Left renal cortex interstitium (tissue), 4 donors: ENCODE measurements at places on chromosomes 13 and 19.

DNA sequence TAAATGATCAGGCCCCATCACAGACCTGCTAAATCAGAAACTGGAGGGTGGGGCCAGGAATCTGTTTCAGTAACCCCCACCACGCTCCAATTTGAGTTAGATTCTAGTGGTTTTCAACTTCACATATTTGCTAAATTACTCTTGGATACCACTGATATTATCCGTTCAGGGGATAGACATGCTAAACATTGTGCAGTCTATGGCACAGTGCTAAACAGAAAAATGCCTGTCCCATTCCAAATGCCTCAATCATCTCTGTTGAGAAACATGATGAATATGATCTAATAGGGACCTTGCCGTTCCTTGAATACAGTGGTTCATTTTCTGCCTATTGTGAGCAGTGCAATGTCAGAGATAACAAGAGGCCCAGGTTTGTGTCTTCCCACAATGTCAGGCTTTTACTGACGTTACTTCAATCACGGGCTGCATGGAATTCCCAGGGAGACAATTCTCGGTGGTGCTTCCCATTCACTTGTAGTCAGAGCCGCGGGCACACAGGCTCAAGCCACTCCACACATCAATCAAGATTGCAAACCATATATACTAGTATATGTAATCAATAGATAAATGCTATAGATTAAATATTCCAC is 52.7 kb downstream of the MYO16 start:
- DNase-seq, result no peak

GRCh38 chr13:71626421-71627117 is 240.4 kb downstream of the DACH1 start:
- DNase-seq, result no peak

- no peak for DNase-seq
Measured at GRCh38 chr13:35471706-35472322, 4.7 kb downstream of the MAB21L1 start.

GRCh38 chr13:110323172-110323891 is 16.2 kb downstream of the COL4A2 start:
- DNase-seq, result no peak

- DNase-seq, result no peak
Measured at GRCh38 chr13:64186503-64187250, 2771.0 kb upstream of the PCDH20 start.

- no peak for DNase-seq
Measured at GRCh38 chr13:87666831-87667230, 4.3 kb upstream of the SLITRK5 start.

- DNase-seq, result no peak
Measured at GRCh38 chr19:13334801-13335481, 171.3 kb downstream of the CACNA1A start.

GRCh38 chr13:107208889-107209288 is 641.0 kb upstream of the ARGLU1 start:
- DNase-seq, result no peak

GRCh38 chr13:80946008-80946802 is 605.3 kb upstream of the SPRY2 start:
- DNase-seq, result no peak

DNA sequence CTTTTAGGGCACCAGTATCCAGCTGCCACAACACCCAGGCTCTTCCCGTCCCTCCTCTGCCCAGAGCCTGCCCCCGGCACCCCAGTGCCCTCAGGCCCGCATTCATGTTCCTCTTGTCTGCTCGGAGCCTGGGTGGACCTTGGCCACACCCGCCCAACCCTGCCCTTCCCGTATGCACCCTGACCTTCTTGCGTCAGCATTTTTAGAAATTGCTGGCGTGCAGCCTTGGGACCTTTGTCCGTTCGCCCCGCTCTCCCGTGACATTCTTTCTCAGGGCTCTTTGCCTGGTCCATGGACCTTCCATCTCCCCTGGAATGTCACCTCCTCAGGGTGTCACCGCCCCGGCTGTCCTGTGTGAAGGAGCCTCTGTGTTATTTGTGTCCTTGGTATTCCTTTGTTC is 7.6 kb downstream of the NUCB1 start:
- no peak for DNase-seq

DNA sequence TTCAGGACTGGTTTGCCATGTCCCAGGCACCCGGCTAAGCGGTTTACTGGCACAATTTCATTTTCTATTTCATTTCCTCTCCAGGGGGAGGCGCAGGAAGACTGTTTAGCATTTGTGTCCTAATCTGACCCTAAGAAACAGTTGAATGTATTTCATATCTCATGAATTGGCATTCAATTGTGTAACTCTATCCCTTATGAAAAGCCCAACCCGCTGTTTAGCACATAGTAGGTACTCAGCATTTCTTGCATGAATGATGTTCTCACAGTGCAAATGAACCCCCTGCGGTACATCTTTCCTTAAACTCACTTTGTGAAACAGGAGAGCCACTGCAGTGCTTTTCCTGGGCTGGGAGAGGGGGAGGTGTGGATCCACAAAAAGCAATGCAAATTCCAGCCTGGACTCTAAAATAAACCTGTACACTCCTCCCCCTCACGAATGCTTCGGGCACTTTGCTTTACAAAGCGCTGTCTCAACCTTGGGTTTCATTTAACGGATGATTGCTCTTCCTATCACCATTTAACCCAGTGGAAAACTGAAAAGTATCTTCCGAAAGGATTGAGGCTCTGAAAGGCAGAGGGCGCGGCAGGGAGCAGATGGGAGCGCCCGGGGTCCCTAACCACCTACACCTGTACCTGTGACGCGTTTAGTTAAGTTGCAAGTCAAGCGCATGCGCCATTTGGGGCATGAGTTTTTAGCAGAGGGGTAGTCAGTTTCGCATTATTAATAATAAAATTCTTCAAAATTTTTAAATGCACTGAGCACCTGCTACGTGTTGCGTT is 1.2 kb upstream of the EEF2 start:
- DNase-seq, result no peak

DNA sequence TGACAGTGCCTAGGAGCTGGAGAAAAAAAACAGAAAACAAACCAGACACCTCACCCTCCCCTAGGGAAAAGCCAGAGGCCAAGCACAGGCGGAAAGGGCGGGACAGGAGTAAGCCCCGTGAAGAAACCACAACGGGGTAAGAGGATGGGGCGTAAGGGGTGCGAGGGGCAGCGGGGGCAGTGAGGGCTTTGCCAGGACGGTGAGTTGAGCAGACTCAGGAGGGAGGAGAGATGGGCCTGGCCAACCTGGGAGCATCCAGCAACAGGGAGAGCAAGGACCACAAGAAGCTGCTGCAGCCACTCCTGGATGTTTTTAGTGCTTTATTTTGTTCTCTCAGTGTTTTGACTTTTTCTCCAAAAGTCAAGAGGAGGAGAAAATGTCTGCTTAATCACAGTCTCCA is 114.1 kb upstream of the SOX1 start:
- no peak for DNase-seq

GRCh38 chr13:48501705-48502104 is 31.2 kb downstream of the RCBTB2 start:
- DNase-seq, result no peak

DNA sequence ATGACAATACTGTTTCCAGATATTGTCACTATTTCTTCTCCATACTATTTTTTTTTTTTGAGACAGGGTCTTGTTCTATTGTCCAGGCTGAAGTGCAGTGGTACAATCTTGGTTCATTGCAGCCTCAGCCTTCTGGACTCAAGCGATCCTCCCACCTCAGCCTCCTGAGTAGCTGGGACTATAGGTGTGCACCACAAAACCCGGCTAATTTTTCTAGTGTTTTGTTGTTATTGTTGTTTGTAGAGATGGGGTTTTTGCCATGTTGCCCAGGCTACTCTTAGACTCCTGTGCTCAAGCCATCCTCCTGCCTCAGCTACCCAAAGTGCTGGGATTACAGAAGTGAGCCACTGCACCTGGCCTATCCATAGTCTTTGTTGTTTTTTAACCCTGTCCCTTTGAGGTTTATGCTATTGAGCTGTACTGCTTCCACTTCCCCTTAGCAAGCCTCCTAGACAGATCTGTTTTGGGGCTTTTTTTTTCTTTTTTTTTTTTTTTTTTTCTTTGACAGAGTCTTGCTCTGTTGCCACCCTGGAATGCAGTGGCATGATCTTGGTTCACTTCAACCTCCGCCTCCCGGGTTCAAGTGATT is 27.6 kb upstream of the MAP3K10 start:
- DNase-seq, result no peak

DNA sequence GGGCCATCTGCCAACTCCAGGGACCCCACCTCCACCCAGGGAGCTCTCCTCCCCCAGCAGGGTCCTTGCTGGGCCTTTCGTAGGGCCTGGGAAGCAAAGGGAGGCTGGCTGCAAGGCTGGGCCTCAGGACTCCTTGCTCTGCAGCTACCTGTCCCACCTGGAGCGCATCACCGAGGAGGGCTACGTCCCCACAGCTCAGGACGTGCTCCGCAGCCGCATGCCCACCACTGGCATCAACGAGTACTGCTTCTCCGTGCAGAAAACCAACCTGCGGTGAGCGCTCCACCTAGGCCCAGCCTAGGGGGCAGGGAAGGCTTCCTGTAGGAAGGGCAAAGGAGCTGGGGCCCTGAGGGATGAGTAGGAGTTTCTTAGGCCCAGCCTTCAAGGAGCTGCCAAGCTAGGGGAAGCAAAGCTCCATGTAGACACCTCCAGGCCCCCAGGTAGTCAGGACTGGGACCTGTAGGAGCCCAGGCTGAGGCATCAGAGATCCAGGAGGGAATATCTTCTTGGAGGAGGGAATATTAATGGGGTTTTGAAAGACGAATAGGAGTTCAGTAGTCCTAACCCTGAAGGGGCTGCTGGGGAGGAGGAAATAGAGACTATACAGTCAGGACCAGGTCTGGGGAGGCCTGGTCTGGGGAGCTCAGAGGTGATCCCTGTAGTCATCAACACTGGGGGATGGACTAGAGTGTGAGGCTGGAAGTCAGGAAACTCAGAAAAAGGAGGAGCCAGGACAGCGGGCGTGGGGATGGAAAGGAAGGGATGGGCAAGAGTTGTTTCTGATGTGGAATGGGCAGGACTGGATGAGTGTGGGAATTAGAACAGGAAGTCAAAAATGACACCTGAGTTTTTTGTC is 16.0 kb downstream of the GNA15 start:
- no peak for DNase-seq

DNA sequence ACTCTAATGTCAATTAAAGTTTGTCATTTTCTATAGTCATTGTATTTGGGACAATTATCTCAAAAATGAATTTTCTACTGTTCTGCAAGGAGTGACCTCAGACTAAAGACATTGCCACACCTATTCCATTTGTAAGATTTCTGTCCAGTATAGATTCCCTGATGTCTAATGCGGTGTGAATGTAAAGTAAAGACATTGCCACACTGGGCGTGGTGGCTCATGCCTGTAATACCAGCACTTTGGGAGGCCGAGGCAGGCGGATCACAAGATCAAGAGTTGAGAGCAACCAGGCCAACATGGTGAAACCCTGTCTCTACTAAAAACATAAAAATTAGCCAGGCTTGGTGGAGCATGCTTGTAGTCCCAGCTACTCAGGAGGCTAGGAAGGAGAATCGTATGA is 13.8 kb upstream of the ZNF83 start:
- DNase-seq, result no peak
